ENCODE measurements at places on chromosomes 12 and 14. TPM values are rescaled to one million over a fixed set of nuclear protein-coding genes. Genes with fewer than 3 reads are reported as not detected.

DNA sequence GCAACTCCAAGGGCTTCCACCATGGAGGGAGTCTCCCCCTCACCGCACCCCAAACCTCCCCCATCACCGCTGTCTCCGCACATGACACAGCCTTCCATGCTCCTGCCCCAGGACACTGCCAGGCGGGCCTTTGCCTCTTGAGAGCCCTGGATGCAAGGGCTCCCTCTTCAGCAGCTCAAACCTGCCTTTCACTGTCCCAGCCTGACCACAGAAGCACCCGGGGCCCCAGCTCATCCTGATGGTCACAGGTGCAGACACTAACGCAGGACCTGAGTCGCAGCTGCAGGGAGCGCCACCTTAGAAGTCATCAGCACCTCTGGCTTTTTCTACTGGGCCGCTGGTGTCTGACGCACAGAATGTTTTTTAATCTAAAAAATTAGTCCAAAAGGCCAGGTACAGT is 54.0 kb downstream of the SYNE3 start:
- no peak for DNase-seq

MGAT4C gene
- polyA plus RNA-seq: 1.8 TPM

DNA sequence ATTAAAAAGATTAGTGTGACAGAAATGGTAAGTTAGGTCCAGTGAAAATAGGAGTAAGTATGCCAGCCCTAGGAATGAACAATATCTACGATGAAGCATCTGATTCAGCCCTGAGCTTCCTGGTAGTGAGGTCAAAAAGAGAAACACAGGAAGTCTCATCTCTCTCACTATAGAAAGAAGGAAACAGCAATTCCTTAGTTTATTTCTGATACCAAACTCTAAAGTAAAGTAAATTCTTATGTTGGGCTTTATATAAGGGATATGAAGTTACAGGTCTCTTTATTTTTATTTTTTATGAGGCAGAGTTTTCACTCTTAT is 76.7 kb upstream of the RFLNA start:
- no peak for DNase-seq

DNA sequence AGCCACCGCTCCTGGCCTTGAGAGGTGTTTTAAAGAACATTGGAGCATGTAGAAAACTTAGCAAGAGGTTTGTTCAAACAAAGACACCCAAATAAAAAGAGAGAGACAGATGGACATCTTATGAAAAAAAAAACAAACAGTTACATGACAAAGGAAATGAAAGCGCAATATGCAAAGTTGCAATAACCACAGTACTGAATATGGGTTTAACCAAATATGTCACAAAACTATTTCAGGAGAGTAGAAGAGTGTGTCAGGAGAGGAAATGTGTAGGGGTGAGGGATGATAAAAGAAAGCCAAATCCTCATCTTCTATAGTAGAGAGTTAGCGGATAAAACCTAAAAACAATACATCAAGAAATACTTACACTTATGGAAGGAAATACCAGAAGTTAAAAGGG is 98.4 kb downstream of the GTF2A1 start:
- no peak for DNase-seq

- peak; percentile 65 for DNase-seq
These were observed 119.4 kb downstream of the SAMD4A start for GRCh38 chr14:54686219-54686870.

- DNase-seq: no peak
These were observed 90.2 kb upstream of the TMTC2 start for GRCh38 chr12:82596483-82596882.

PLEKHD1 gene
- polyA plus RNA-seq: 0.23 TPM

ADCY4 gene
- 30.9 TPM for polyA plus RNA-seq

GRCh38 chr14:64110802-64111201 is 183.4 kb downstream of the ESR2 start:
- DNase-seq: no peak

DNA sequence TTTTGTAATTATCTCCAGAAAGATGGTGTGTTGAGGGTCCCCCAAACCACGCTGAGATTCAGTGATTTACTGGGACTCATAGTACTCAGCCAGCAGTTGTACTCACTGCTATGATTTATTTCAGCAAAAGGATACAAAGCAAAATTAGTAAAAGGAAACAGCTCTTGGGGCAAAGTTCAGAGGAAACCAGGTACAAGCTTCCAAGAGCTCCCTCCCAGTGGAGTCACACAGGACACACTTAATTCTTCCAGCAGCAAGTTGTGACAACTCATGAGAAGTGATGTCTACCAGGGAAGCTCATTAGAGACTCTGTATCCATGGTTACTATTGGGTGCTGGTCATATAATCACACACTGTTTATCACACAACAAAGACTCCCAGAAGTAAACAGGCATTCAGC is 38.7 kb downstream of the TTC8 start:
- no peak for DNase-seq

ZDHHC22 gene
- 0.06 TPM for polyA plus RNA-seq

MAP3K12 gene
- 22.8 TPM for polyA plus RNA-seq

KRT74 gene
- not detected for polyA plus RNA-seq

- DNase-seq: no peak
These were observed 473.5 kb upstream of the MGAT4C start for GRCh38 chr12:86729739-86730138.

KERA gene
- 0.22 TPM for polyA plus RNA-seq

GRCh38 chr12:30753751-30754382 is 884 bp downstream of the CAPRIN2 start:
- no peak for DNase-seq

CCDC38 gene
- 0.47 TPM for polyA plus RNA-seq

DNA sequence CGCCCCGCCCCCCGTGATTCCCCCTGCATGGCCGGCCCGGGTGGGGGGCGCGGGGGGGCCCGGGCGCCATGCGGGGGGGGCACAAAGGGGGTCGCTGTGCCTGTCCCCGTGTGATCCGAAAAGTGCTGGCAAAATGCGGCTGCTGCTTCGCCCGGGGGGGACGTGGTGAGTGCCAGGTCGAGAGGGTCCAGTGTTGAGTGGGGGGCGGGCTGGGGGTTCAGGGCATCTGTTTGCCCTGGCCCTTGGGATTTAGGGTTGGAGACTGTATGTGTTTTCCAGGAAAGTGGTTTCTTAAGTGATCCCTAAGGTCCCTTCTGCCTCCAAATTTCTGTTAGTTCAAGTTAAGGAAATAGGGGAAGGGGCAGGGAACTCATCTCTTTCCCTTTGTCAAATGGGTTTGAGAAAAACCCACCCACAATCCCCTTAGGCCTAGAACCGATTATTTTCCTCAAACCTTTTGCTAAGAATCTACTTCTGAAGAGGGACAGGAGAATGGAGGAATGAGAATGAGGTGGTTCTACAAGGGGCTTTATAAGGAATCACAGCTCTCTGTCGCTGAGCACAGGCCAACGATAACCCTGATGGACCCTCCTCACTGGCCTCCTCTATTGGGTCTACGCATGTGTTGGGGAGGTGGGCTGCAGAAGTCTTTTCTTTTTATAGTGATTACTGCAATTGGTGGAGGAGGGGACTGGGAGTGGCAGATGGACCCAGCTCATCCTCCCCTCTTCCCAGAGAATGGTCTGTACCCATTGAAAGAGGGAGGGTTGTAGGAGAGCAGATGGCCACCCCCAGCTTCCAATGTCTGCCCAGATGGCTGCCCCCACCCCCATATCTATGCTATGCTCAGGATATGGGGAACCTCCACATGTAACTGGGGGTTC is 834 bp downstream of the ARHGEF25 start:
- DNase-seq: no peak

Data from right lung (tissue), 10 donors.